ENCODE measurements at places on chromosomes 16 and 17.

- DNase-seq, result no peak
Observed at GRCh38 chr17:7818746-7819645, 15.0 kb upstream of the KDM6B start.

DNA sequence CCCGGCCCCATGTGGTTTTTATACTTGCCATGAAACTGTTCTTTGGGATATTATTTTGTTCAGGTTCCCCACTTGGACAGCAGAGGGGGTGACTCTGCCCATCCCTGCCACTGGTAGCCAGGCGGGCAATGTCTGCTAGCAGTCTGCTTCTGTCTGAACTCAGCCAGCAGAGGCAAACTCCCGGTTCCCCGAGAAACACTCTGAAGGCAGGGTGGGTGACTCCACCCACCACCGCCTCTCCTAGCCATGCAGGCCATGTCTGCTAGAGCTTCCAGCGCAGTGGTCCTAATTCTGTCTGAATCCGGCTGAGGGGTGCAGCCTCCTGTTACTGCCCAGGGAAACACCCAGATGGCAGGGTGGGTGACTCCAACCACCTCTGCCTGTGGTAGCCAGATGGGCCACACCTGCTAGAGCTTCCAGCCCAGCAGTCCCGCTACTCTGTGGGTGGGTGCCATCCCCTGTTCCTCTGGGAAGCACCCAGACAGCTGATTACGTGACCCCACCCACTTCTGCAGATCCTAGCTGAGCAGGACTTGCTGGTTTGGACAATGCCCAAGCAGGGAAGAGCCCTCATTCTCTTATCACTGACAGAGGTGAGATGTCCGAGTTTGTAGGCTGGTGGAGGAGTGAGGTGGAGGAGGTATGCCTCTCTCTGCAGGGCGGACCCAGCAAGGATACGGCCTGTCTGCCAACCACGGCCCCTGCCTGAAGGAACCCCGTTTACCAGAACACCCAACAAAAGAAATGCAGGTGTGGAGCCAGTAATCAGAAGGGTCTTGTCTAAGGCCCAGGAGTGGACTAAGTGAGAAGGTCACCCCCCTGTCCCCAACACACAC, 22.4 kb downstream of the NLRP1 start:
- no peak for DNase-seq

- no peak for DNase-seq
Observed at GRCh38 chr16:74652249-74652648, 14.4 kb downstream of the RFWD3 start.

- no peak for DNase-seq
Observed at GRCh38 chr16:77059446-77059845, 131.5 kb upstream of the MON1B start.

- no peak for DNase-seq
Observed at GRCh38 chr17:57694051-57694450, 51.0 kb downstream of the CCDC182 start.

GRCh38 chr17:39080421-39081078, 70.9 kb downstream of the PLXDC1 start:
- DNase-seq, result no peak

- DNase-seq, result no peak
Observed at GRCh38 chr17:77459018-77459755, 318.4 kb downstream of the SEC14L1 start.

DNA sequence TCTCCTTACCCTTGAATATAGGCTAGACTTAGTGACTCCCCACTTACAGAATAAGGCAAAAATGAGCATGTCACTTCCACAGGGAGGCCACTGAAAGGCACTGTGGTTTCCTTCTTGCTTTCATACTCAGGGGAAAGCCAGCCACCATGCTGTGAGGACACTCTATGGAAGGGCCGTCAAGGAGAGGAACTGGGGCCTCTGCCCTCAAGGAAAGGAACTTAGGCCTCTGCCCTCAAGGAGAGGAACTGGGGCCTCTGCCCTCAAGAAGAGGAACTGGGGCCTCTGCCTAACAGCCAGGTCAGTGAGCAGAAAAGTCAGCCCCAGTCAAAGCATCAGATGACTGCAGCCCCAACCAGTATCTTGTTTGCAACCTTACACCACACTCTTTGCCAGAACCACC, 30.1 kb downstream of the VPS35 start:
- DNase-seq, result peak; percentile 29

DNA sequence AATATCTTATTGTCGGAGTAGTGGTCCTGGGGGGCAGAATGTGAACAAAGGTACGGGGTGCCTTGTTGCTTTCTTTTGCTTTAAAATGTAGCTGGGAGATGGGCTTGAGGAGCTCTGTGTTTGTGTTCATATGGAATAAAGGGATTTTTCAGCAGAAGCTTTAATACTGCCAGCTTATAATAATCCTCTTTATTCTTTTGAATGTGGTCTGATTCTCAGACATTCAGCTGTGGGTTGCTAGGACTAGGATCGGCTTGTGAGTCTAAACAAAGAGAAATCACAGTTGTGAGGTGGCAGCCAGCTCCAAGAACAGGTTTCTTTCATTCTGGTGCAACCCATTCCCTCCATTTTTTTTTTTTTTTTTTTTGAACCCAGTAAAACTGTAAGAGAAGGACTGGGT, 7.2 kb downstream of the MRPL58 start:
- no peak for DNase-seq

DNA sequence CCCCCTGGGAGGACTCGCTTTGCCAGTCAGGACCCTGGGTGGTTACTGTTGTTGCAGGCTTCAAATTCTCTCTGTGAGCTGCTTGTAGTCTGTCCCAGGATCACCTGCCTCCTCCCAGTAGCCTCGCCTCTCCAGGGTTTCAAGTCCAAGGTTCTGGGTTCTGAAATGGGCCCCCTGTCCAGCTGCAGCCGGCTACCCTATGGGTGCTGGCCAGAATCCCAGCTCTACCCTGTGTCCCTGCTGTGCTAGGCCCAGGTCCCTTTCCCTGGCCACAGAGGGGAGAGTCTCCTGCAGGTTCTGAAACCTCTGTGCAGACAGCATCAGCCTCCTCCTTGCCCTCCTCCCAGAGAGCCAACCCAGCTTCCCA, 21.4 kb downstream of the UNC13D start:
- no peak for DNase-seq

- no peak for DNase-seq
Observed at GRCh38 chr17:3722716-3723115, 987 bp upstream of the HASPIN start.

DNA sequence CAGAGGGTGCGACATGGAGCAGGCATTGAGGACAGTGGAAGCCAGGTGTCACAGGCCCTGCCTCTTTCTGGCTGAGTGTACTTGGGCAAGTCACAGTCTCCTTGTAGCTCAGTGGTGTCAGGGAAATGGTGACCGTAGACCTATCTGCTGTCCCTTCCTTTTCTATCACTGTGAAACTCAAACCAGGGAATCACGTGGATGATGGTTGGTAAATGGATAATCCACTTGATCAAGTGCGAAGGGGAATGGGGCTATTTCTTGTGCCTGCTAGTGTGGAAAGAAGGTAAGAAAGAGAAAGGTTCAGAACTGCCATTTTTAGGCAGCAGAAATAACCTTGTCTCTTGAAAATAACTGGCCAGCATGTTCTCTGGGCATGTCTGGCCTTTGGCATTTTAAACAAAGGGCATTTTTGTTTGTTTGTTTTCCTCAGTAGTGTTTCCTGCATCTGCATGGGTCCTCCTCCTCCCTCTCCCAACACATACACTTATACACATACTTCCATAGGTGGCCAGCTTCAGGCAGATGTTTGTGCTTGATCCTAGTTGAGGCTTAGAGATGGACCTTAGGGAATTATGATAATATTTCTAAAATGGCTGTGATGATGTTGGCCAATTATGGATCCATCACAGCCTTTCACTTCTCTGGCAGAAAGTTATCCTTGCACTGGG, 7.1 kb downstream of the TBX4 start:
- DNase-seq, result no peak

DNA sequence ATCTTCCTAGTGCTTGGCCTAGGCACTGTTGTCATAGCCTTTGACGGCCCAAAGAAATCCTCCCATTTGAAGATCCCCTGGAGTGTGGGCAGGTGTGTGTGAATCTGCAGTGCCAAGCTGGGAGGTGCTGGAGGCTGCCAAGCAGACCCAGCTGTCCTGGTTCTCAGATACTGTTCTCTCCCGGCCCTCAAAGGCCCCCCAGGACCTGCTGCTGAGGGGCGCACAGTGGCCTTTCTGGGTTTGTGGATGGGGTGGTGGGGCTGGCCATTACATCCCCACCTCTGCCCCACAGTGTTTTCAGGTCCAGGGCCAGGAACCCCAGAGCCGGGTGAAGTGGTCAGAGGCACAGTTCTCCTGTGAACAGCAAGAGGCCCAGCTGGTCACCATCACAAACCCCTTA, 60.5 kb downstream of the MRC2 start:
- no peak for DNase-seq

DNA sequence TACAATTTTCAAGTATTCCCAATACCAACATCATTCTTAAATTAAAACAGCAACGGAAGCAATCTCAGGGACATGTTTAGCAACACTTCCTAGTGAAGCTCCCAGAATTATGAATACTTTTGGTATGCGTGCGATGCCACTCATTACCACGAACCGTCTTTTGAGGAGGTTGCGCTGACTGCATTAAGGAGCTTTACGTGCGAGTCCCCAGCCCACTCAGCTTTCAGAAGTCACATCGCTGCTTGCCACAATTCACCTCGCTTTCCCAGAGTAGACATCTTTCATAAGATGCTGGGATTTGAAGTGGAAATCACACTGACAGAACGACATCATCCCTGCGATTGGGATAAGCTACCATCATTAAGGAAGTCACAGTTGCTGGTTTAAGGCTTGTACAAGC, 441.6 kb upstream of the HSBP1 start:
- no peak for DNase-seq

GRCh38 chr17:63445571-63445953, 544 bp downstream of the CYB561 start:
- DNase-seq, result peak; percentile 87

- no peak for DNase-seq
Observed at GRCh38 chr17:4679658-4680057, 24.3 kb downstream of the PELP1 start.

- DNase-seq, result no peak
Observed at GRCh38 chr17:48030531-48030930, 7.1 kb downstream of the COPZ2 start.

GRCh38 chr16:88651276-88651988, 579 bp upstream of the CYBA start:
- peak; percentile 85 for DNase-seq

GRCh38 chr16:62831235-62831850, 795.1 kb upstream of the CDH8 start:
- DNase-seq, result no peak

- DNase-seq, result no peak
Observed at GRCh38 chr16:88066680-88067529, 115.7 kb downstream of the BANP start.

GRCh38 chr17:47684025-47684424, 9.9 kb upstream of the TBKBP1 start:
- no peak for DNase-seq

- DNase-seq, result peak; percentile 82
Observed at GRCh38 chr16:77211880-77212740, 12.9 kb downstream of the SYCE1L start.

DNA sequence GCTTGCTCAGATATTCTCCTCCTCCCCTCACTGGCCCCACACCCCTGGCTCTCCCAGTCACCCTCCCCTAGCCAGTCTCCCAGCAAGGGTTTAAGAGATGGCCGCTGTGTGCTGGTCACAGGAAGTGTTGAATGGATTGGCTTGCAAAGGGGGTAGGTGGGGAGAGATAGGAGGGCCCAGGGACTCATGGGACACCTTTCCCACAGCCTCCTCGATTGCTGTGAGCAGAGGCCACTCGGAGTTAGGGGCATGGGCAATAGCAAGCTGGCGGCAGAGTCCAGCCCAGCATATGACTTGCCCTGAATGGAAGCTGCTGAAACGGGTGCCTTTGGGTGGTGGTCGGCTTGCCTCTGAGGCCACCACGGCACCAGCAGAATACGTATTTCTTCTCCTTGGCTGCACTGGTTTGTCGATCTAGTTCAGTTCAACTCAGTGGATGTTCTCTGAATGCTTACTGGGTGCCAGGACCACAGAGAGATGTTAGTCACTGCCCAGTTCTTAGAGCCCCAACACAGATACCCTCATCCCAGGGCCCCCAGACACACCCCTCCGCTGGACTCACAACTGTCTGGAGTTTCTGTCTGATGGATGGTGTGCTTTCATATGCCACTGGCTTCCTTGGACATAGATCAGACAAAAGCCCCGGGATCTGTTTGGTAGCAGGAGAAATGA, 6.0 kb downstream of the WFIKKN2 start:
- no peak for DNase-seq

DNA sequence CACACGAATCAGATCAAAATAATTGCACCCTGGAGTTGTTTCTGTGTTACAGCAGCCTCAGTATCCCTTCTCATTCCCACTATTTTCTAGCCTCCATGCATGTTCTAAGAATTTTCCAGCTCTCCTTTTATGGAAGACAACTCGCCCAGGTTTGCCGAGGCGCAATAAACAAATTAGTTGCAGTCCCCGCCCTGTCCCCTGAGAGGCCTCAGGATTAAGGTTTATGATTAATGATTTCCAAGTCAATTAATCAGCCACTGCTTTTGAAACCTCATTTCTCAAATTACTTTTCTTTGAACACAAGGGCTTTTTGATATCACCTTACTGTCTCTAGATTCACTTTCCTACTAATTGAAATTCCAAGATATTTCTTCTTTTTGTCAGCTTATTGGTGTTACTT, 138.3 kb upstream of the HSBP1 start:
- no peak for DNase-seq

DNA sequence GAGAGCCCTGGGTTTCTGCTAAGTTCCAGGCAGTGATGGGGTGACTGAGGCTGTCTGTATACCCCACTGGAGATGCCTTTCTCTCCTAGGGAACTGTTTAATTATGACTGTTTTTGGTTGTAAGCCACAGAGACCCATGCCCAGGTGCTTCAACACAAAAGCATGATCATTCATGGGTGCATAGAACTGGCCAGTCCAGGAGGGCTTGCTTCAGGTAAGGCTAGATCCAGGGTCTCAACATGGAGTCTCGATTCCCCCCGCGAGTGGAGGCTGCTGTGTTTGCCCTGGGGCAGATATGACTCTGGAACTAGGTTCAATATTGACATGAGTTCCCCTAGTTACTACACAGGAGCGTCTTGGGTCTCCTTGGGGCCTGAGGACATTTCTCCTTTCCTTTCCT, 17.8 kb downstream of the NAGPA start:
- DNase-seq, result no peak

GRCh38 chr16:86252596-86252995, 257.7 kb upstream of the FOXF1 start:
- no peak for DNase-seq

GRCh38 chr17:50217591-50217990, 16.2 kb upstream of the COL1A1 start:
- DNase-seq, result no peak

- DNase-seq, result no peak
Observed at GRCh38 chr16:81646561-81646960, 132.5 kb upstream of the PLCG2 start.

DNA sequence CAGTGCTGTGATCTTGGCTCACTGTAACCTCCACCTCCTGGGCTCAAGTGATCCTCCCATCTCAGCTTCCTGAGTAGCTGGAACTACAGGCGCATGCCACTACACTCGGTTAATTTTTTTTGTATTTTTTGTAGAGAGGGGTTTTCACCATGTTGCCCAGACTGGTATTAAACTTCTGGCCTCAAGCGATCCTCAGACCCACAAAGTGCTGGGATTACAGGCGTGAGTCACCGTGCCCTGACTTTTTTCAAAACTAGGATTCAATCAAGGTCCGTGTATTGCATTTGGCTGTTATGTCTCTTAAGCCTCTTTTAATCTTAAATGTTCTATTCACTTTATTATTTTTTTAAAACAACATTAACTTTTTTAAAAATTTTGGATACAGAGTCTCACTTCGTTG, 4.3 kb upstream of the CCL22 start:
- no peak for DNase-seq

- no peak for DNase-seq
Observed at GRCh38 chr16:11235703-11235991, 20.4 kb downstream of the SOCS1 start.
